Transverse colon (tissue), 4 donors: ENCODE measurements at places on chromosomes 2 and 18. TPM values are rescaled to one million over a fixed set of nuclear protein-coding genes. Genes with fewer than 3 reads are reported as not detected.

IL1RN gene
- 0.40 TPM for total RNA-seq

ELOA2 gene
- not detected for total RNA-seq

SERPINB4 gene
- not detected for total RNA-seq

KRTCAP3 gene
- 112 TPM for total RNA-seq

- no peak for DNase-seq
Observed at GRCh38 chr2:603427-603826, 73.8 kb downstream of the TMEM18 start.

- no peak for DNase-seq
Observed at GRCh38 chr18:73752965-73753364, 394.7 kb downstream of the FBXO15 start.
